Erythroblast (primary cell): ENCODE measurements at places on chromosomes 4 and X.
A peak's percentile ranks its signal among the peaks of the same experiment; 100 is the strongest.

DNA sequence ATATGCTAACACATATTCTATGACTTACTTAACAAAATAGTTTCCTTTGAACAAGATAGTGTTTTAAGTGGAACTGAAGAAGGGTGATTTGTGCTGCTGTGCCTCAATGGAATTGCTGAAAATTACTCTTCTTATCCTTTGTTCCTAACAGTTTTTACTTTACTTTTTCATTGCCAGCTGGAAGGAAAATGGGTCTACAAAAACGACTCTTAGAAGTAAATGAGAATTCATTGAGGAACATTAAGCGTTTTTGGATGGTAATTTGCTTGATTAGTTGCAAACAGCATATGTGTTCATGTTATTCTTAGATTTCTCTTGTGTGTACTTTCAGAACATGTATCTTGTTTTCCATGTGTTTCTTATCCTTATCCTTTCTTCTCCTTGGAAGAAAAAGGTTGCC lies 170.4 kb upstream of the VEGFC start:
- no peak for DNase-seq

- DNase-seq, result no peak
These were observed 78.3 kb downstream of the MAOA start for GRCh38 chrX:43734444-43734843.

DNA sequence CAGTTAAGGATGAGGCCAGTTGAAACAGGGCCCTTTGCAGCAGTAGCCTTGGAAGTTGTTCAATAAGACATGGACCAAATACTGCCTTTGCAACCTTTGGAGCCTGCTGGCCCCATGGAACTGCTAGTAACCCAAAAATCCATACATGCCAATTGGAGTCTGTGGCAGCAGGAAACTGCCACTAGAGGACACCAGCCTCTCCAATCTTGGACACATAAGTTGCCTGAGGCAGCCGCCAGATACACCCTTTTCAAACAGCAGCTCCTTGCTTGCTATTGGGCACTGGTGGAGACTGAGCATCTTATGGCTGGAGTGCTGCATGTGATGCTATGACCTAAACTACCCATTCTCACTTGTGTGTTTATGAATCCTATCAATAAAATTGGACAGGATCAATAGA lies 14.8 kb upstream of the LAP3 start:
- DNase-seq, result peak; percentile 30

DNA sequence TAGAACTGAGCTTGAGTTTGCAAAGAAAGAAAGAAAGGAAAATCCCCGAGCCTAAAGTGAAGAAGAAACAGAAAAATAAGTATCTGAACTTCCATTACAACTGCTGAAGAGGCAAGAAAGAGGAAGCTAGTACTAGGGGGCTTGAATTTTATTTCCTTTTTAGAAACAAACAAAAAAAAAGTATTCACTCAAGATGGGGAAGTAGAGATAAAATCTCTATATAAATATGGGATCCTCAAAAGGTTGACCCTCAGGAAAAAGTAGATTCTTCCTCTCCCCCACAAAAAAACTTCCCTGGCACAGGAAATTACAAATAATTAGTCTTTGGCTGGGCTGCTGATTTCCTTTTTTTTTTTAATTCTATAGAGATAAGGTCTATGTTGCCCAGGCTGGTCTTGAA lies 16.0 kb downstream of the LRBA start:
- DNase-seq, result no peak

GRCh38 chrX:79364306-79364705 lies 2.8 kb downstream of the ITM2A start:
- DNase-seq, result no peak

DNA sequence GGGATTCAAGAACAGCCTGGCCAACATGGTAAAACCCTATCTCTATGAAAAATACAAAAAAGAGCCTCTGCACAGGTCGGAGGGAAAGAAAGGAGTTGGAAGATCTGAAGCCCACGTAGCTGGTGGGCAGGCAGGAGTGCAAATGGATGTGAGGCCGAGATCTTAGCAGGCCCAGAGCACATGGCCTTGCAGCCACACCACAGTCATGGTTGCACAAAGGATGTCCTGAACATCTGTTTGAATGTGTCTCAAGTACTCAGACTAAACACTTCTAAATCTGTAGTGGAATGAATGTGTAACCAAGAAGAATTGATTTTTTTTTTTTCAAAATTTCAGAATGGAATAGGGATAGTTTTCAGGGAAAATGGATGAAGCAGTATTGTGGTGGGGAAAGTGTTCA lies 10.8 kb downstream of the CA5B start:
- no peak for DNase-seq

- no peak for DNase-seq
These were observed 17.3 kb upstream of the FMR1 start for GRCh38 chrX:147894366-147894963.

GRCh38 chr4:163295138-163295537 lies 37.3 kb downstream of the NPY1R start:
- DNase-seq, result no peak

GRCh38 chrX:80285131-80285773 lies 135.0 kb upstream of the TENT5D start:
- DNase-seq, result peak; percentile 21

DNA sequence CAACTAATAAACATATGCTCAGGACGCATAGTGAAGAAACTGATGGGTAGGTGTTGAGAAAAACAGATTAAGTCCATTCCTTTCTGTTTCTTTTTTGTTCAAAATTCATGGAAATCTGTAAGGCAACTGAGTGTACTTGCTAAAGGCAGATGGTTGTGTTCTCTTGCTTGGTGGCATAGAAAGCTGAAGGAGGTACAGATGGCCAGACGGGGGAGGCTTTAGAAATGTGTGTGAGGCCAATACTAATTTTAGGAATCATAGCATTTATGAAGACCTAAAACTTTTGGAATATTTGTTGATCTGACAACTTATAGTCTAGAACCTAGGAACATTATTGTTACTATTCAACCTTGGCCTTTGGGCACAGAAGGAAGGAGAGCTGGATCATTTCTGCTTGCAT lies 56.8 kb upstream of the EMCN start:
- no peak for DNase-seq

GRCh38 chr4:27129871-27130366 lies 269.3 kb downstream of the STIM2 start:
- no peak for DNase-seq

- peak; percentile 50 for DNase-seq
These were observed at the start of gene ITM2A for GRCh38 chrX:79366873-79367749. ITM2A (minus strand) TSS chrX:79367334; CDS start chrX:79367215, 119 bp downstream.

DNA sequence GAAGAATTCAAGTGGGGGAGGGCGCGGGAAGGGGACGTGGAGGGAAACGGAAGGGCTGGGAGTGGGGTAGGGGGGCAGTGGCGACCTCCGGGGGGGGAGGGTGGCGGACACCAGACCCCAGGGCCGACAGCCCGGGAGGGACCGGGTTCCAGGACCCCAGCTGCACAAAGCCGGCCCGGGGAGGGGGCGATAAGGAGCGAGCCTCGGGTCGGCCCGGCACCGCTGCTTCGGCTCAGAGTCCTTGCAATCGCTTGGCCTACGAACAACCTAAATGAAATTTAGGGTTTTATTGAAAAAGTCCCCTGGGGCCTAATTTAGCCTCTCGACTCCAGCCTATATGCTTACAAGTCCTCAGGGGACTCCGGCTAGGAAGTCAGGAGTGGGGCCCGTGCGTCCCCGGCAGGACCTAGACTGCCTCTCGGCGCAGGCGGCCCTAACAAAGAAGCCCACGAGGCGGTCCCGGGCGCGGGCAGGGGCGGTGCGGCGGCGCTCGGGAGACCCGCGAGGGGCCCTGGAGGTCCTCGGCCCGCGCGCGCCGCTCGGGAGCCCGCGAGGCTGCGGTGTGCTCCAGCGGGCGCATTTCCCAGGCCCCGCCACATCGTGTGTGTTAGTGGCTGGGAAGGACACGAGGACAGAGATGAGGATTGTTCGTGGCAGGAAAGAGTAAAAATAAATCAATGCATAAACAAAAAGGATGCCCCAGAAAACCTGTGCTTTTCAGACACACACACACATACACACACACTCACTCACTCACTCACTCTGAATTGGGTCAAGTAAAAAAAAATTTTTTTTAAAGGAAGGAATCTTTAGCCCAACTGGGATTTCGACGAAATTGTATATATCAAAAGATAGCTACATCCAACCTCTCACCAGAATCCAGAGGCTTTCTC lies 70.0 kb downstream of the MGST2 start:
- DNase-seq, result no peak

GRCh38 chrX:24668111-24668510 lies 21.0 kb upstream of the PCYT1B start:
- DNase-seq, result no peak

- DNase-seq, result no peak
These were observed 105.8 kb upstream of the NWD2 start for GRCh38 chr4:37138789-37139188.

GRCh38 chr4:172543249-172543648 lies 625.4 kb upstream of the GALNT7 start:
- DNase-seq, result no peak

- no peak for DNase-seq
These were observed 745 bp downstream of the TRIM2 start for GRCh38 chr4:153204728-153205648.

GRCh38 chr4:10385994-10386394 lies 71.2 kb downstream of the ZNF518B start:
- no peak for DNase-seq

- DNase-seq, result no peak
These were observed 77.9 kb downstream of the LRRC66 start for GRCh38 chr4:51942108-51942832.

- peak; percentile 77 for DNase-seq
These were observed 35.9 kb upstream of the CXCL8 start for GRCh38 chr4:73704314-73705055.

DNA sequence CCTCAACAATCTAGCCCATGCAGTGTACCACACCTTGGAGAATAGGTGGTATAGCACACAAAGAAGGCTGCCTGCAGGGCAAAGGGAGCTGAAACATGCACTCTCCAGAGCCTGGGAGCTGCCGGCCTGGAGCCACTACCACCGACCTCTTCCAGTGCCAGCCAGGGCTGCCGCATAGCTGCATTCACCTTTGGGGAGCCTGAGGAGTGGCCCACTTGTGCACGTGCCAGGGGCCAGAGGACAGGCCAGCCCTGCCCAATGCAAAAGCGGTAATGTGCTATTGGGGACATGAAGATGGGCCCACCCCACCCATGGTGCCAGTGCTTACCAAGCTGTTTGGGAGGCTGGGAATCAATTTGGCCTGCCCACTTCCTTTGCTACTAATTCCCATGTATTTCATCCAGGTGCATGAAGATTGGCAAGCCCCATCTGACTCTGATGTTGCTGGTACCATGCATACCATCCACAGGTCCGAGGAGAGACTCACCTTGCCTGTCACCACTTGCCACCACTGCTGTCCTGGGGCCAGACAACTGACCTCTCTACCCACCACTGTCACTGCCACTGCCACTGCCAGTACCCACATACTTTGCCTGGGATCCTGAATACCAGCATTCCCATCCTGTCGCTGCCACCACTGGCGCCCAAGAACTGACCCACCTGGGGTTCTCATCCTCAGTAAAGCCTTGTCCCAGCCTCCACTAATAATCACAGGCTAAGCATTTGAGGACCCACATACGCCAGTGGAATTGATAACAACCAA lies 506.9 kb downstream of the MAGEB5 start:
- DNase-seq, result no peak

DNA sequence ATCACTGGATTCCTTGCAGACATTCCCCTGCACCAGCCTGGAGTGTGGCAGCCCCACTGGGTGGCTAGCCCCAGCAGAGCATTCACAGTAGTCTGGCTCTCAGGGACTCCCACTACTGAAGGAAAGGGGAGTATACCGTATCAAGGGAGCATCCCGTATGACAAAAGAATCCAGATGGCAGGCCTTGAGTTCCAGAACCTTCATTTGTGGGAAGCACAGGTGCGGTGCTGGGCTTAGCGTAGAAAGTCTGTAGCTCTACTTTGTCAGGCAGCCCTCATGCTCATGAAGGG lies 79.6 kb downstream of the CENPC start:
- no peak for DNase-seq

DNA sequence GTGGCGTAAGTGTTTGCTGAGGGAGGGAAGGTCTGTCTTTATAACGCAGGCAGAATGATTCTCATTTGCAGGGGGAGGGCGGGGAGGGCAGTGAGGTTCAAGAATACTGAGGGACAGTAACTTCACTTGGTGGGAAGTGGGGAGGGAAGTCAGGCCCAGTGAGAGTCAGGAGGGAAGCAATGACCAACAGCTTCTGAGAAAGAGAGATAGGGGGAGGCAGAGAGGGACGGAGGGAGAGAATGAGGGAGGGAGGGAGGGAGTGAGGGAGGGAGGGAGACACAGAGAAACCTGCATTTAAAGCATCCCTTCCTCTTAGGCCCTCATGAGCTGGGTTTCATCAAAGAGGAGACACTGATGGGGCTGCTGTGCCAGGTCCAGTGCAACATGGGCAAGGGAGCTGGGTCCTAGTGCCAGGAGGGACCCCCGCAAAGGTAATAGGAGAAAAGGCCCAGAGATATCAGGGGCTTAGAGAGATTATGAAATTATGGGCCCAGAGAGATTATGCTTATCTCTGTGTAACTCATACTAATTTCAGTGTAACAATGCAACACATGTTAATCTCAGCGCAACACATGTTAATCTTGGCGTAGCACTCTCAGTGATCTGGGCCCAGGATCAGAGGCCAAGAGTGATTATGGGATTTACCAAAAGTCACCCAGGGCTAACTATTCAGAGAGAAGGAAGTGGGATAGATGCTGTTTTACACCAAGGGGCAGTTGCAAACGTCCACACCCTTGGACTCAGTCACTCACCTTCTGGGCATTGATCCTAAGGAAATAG lies 112.1 kb downstream of the DRD5 start:
- peak; percentile 55 for DNase-seq

GRCh38 chrX:129762448-129762847 lies 17.3 kb upstream of the SASH3 start:
- DNase-seq, result no peak

DNA sequence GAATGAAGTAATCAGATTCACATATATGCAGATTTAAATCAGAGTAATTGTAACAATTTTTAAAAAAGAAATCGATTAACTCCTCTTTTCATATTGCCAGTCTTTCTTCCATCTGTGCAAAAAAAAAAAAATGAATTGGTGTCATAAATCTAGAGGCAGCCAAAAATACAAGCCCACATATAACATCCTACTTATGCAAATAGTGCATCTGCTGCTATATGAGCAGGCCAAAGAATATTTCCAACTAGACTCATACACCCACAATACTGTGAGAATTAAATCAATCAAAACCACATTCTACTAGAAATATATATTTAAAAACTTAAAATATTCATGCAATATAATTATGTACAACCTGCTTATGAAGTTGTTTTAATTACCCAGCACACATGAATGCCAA lies 298.1 kb upstream of the TRAM1L1 start:
- DNase-seq, result no peak

DNA sequence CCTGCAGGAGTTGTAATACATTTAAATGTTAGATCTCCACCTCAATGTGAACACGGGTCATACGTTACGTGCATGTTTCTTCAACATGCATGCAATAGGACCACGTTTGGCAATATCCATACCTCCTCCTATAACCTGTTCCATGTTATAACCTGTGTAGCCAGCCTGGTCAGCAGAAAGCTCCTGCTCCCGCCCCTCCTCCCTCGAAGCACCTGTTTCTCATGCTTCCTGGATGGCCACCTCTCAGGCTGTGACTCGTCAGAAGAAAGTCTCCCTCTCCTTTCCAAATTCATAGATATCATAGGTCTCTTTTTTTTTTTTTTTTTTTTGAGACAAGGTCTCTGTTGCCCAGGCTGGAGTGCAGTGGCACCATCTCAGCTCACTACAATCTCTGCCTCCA lies 96.5 kb downstream of the HMX1 start:
- DNase-seq, result no peak

GRCh38 chr4:156191044-156191781 lies 237.5 kb upstream of the CTSO start:
- no peak for DNase-seq

GRCh38 chr4:76943129-76943620 lies 6.4 kb upstream of the SEPTIN11 start:
- DNase-seq, result no peak
